ENCODE measurements at places on chromosomes 4 and X. TPM values are rescaled to one million over a fixed set of nuclear protein-coding genes. Genes with fewer than 3 reads are reported as not detected.

The MMRN1 gene
- 2.2 TPM for polyA plus RNA-seq

The INTU gene
- polyA plus RNA-seq, result 0.14 TPM

The H2AZ1 gene
- 414 TPM for polyA plus RNA-seq

The SLC39A8 gene
- polyA plus RNA-seq, result 27.6 TPM

The ARHGAP36 gene
- not detected for polyA plus RNA-seq

The CTBP1 gene
- 79.2 TPM for polyA plus RNA-seq

The CITED1 gene
- polyA plus RNA-seq, result not detected

The DNAAF6 gene
- not detected for polyA plus RNA-seq

The CT45A6 gene
- polyA plus RNA-seq, result not detected

The RAB40AL gene
- not detected for polyA plus RNA-seq
